ENCODE measurements at places on chromosomes 4 and X.

DNA sequence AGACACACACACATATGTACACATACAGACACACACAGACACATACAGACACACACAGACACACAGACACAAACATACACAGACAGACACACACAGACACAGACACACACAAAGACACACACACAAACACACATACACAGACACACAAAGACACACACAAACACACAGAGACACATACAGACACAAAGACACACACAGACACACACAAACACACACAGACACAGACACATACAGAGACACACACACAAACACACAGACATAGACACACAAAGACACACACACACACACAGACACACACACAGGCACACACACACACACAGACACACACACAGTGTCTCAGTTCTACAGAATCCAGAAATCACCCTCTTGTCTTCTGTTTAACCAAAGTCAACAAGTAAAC lies 280.7 kb downstream of the ASMT start:
- DNase-seq = no peak

DNA sequence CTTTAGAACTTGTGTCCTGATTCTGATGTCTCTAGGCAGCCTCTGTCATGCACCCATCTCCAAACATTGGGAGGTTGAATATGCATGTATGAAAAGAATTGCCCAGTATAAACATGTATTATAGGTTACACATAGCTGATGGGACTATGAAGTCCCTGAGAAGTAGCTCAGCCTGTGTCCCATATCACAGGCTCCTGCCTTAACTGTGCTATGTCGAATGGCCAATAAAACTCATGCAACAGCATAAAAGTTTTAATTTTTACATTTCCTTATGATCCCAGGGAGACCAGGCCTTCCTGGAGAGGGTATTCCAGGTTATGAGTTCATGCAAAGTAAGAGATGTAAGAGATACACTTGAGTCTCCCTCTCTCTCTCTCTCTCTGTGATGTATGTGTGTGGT lies 217.4 kb downstream of the SHROOM3 start:
- DNase-seq = no peak

DNA sequence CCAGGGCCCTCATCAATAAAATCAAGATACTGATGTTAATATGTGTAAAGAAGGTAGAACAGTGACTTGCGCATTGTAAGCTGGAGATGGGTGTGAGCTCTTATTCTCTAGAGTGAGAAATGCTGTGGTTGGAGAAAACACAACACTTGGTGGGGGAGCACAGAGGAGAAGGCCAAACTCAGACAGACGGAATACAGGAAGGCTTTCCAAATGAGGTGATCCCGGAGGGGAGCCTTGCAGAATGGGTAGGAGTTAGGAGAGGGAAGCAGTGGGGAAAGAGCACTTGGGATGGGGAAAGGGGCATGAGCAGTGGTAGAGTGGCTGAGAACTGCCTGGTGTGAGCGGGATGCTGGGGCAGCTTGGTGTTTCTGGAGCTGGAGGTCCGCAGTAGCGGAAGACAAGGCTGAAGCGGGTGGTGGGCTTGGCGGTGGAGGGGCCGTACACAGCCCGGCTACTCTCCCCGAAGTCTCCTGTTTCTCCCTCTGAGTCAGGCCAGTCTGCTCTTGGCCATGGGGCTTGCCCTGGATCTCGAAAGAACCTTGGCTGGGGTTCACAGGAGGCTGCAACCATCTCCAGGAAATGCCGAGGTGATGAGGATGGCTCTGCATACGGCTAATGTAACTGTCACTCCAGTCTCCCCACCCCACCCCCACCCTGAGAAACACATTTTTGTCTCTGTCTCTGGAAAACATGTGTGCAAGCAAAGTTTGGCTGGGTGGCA lies 11.3 kb upstream of the PLAC1 start:
- DNase-seq = peak; percentile 20

- DNase-seq = no peak
Measured at GRCh38 chr4:173214231-173214630, 45.6 kb downstream of the GALNT7 start.

GRCh38 chr4:12573716-12574115 lies 910.4 kb downstream of the RAB28 start:
- no peak for DNase-seq

- no peak for DNase-seq
Measured at GRCh38 chr4:142222127-142222526, 585.7 kb downstream of the IL15 start.

DNA sequence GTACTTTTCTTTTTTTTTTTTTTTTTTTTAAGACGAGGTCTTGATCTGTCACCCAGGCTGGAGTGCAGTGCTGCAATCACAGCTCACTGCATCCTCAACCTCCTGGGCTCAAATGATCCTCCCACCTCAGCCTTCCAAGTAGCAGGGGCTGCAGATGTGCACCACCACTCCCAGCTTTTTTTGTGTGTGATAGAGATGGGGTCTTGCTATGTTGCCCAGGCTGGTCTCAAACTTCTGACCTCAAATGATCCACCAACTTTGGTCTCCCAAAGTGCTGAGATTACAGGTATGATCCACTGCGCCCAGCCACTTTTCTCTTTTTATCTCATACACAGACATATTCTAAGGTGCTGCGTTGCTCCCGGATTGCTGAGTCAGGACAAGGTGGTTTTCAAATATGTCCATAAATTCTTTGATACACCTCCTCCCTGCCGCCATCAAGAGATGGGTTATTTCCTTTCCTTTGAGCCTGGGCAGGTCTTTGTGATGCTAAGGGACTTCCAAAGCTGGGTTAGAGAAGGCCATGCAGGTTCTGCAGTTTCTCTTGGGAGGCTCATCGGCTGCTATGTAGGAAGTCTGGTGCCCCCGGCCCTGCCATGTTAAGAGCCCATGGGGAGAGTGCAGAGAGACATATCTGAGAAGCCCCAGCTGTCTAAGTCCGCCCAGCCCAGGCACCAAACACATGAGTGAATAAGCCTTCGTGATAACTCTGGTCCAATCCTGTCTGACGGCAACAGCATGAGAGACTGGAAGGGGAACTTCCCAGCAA lies 8.4 kb upstream of the PLA2G12A start:
- DNase-seq = no peak

- DNase-seq = no peak
Measured at GRCh38 chr4:8685831-8686230, 93.3 kb downstream of the CPZ start.

DNA sequence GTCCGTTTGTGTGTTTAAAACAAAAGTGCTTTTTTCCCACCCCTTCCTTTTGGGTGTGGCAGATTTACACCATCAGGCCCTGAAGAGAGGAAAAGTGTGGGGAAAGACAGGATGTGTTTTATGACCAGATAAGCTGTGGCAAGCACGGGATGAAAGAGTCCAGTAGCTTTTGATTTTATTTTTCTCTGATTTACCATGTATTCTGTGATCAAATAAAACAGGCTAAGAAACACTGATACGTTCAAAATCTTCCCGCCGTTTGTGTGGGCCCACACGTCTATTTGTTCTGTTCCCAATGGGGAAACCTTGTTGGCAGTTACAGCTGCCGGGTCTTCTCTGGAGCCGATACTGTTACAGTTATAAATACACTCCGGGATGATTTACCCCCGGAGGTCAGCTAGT lies 10.8 kb downstream of the LRP2BP start:
- DNase-seq = no peak

DNA sequence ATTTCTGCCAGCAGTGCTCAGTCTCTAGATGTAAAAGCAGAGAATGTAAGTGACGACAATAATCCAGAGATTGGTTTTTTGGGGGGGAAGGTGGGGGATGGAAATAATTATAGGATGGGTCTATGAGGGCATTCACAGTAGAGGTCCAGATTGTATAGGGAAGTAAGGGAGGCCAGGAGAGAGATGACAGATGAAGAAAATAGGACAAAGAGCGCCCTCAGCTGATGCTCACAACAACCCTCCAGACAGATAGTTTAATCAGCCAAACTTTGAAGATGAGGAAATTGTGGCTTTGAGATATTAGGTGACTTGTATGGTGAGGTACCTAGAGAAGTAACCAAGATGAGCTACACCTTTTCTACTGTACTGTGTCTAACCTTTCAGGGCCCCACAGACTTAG lies 137.9 kb downstream of the MAGEB17 start:
- DNase-seq = no peak

- DNase-seq = no peak
Measured at GRCh38 chr4:78068481-78068880, 11.4 kb downstream of the FRAS1 start.

DNA sequence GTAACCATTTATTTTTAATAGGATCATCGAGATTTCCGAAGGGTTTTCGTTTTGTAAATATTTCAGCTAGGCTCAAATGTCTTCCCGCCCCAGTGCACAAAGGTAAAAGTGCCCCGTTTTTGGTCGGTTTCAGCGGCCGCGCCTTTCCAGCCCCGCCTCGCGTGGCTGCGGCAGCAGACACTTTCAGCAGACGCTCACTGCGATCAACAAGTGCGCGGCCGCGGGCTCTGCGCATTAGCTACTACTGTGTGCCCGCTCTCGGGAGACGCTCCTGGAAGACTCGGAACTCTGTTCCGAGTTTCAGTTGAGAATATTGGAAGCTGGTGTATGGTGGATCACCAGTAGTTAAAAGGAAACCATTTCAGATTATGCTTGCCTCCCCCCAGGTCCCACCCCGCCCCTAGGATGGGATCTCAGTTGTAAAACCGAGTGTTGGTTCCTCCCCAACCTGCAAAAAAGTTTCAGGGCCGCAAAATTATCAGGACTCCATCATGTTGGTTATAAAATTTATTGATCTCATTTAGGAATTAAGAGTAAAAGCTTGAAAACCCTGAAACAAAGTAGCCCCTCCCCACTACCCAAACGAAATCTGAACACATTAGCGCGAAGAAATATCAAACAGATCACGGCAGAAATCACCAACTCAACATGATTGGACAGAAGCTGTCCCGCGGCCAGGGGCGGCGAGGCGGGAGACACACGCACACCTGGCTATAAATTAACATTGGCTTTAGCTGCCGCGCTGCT lies 2.2 kb downstream of the SOX3 start:
- DNase-seq = no peak

DNA sequence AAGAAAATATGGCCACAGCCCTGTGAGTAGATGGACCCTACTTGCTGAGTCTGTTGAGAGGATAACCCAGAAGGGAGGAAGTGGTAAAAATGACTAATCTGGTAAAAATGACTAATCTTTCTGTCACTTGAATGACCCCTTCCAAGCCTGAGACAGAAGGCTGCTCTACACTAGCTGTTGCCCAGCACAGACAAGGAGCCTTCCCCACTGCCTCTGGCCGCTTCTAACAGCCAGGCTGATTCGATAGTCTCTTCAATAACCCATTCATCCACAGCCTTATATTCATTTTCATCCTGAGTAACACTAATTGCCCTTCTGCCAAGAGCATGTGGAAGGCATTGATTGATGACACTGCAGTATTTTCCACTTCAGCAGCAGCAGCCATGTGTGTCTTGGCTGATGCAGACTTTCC lies 18.4 kb downstream of the MAGEB17 start:
- DNase-seq = no peak

GRCh38 chr4:47786958-47787370 lies 50.9 kb downstream of the CORIN start:
- no peak for DNase-seq

- DNase-seq = no peak
Measured at GRCh38 chrX:111585337-111585736, 73.9 kb downstream of the SERTM2 start.

DNA sequence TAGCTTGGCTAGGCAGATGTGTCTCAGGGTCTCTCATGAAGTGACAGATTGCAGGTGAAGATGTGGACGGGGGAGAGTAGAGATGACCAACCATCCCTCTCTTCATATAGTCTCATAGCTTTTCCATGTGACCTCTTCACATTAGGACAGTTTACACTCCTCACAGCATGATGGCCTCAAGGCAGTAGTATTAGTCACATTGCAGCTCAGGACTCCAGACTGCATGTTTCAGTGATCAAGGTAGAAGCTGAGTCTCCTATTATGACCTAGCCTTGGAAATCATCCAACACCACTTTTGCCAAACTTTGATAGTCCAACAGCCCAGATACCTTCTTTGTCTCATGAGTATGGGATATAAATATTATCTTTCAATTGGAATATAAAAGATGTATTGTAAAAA lies 147.7 kb downstream of the GASK1B start:
- DNase-seq = no peak

DNA sequence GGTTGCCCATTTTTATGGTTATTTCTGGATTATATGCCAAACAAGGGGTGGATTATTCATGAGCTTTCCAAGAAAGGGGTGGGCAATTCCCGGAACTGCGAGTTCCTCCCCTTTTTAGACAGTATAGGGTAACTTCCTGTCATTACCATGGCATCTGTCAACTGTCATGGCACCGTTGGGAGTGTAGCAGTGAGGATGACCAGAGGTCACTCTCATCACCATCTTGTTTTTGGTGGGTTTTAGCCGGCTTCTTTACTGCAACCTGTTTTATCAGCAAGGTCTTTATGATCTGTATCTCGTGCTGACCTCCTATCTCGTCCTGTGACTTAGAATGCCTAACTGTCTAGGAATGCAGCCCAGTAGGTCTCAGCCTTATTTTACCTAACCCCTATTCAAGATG lies 57.6 kb downstream of the SH3KBP1 start:
- DNase-seq = no peak

DNA sequence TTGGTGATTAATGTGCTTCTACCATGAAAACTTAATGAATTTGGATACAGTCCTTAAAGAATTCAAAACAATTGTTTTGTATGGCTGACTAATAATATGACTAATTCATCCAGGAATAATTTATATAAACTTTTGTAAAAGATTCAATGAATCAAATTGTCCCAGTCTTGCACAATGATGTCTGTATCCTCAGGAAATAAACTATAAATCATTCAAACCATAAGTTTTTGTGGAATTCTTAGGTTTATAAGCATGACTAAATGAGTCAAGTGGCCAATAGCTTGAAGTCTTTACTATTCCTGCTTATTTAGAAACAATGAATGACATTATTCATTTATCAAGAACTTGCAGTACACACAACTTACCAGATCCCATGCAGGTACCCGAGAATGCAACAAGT lies 935.0 kb upstream of the INTU start:
- no peak for DNase-seq

- DNase-seq = no peak
Measured at GRCh38 chr4:143375326-143376073, 38.8 kb downstream of the GAB1 start.

- DNase-seq = no peak
Measured at GRCh38 chrX:120380699-120381098, 18.8 kb downstream of the ATP1B4 start.

GRCh38 chr4:109131559-109131958 lies 170.9 kb downstream of the COL25A1 start:
- DNase-seq = no peak

GRCh38 chr4:8841678-8842268 lies 29.9 kb downstream of the HMX1 start:
- peak; percentile 7 for DNase-seq

- no peak for DNase-seq
Measured at GRCh38 chrX:12325171-12325570, 186.9 kb downstream of the FRMPD4 start.

- DNase-seq = no peak
Measured at GRCh38 chrX:64395568-64395929, 297 bp upstream of the MTMR8 start.
